CD4-positive, alpha-beta T cell treated with Interleukin-17A for 1 hour (primary cell): ENCODE measurements at places on chromosomes 16 and 17.

GRCh38 chr17:51224402-51225262 lies 35.2 kb downstream of the MBTD1 start:
- DNase-seq, result no peak

- peak; percentile 26 for DNase-seq
Measured at GRCh38 chr16:72094266-72094610, 591 bp downstream of the DHX38 start.

GRCh38 chr17:63741143-63741407 lies 524 bp downstream of the STRADA start:
- no peak for DNase-seq

GRCh38 chr17:44219616-44220212 lies at the start of gene UBTF:
TSS of gene UBTF (minus strand) at chr17:44219675. CDS start at chr17:44218229, 1,446 bp downstream.
- peak; percentile 84 for DNase-seq

DNA sequence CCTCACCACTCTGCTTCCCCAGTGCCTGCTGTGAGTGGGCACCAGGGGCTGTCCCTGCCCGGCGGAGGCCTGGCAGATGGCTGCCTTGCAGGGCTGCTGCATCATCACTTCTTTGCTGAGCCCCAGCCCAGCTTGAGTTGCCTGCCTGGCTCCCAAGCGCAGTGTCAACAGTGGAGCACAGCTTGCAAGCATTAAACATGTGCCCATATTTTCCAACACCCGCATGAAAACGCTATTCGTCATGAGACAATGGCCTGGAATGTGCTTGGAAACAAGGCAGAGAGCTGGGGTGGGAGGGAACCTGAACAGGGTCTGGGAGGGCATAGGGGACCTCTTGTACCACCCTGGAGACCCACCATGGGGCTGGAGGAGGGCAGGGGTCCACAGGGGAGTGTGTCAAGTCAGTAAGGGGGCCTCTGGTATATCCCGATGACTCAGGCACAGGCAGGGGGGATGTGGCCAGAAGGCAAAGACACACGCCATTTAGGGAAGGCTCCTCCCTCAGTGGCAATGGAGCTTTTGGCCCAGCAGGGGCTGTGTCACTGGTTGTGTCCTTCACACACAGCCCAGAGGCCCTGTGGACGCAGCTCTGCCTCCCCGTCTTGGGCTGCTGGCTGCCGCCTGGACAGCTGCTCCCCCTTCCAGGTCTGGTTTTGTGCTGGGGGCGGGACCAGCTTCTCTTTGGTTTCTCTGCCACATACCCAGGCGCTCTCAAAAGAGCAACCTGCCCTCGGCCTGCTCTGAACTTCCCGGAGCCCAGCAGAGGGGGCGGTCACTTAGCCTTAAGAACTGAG lies 17.4 kb upstream of the MTSS2 start:
- no peak for DNase-seq

DNA sequence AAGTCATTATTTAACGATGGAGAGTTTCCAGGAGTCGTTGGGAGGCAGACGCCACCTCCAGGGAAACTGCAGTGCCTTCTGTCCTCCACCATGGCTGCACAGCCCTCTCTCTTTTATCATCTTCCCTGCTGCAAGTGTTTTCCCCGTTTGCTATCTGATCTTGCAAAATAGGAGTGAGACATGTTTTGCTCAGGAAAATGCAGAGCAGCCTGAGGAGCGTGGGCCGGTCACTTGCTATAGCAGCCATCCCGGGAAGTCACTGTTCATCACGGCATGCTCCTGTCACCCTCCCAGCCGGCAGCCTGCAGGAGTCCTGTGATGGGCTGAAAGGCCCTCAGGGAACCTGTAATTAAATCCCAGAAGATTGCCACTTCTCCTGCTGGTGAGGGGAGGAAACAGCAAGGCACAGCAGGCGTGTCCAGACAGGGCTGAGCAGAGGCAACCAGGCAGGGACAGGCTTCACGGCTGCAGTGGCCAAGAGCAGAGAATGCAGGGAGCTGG lies 143.1 kb downstream of the GSG1L start:
- no peak for DNase-seq

GRCh38 chr17:33494151-33494550 lies 201.1 kb upstream of the ASIC2 start:
- DNase-seq, result no peak

DNA sequence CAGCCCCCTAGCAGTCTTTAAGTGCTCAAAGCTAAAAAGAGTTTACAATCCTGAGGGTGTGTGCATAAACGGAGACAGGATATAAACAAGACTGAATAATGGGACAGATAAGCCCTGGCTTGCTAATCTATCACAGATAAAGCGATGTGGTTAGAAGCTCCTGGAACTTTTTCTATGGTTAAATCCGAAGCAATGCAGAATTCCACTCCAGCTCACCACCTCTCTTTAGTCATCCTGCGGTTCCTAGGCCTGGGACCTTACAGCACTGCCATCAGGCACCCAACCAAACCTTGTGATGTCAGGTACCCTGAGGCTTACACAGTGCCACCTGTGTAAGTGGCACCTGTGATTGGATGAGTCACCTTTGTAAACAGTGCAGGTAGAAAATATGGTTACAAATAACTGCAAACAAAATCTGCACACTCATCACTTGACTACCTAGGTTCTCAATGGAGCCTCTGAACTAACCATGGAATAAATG lies 31.5 kb upstream of the B4GALNT2 start:
- no peak for DNase-seq

GRCh38 chr16:87198328-87198832 lies 118.8 kb downstream of the C16orf95 start:
- DNase-seq, result no peak

- DNase-seq, result no peak
Measured at GRCh38 chr17:51572115-51572514, 311.8 kb downstream of the UTP18 start.

DNA sequence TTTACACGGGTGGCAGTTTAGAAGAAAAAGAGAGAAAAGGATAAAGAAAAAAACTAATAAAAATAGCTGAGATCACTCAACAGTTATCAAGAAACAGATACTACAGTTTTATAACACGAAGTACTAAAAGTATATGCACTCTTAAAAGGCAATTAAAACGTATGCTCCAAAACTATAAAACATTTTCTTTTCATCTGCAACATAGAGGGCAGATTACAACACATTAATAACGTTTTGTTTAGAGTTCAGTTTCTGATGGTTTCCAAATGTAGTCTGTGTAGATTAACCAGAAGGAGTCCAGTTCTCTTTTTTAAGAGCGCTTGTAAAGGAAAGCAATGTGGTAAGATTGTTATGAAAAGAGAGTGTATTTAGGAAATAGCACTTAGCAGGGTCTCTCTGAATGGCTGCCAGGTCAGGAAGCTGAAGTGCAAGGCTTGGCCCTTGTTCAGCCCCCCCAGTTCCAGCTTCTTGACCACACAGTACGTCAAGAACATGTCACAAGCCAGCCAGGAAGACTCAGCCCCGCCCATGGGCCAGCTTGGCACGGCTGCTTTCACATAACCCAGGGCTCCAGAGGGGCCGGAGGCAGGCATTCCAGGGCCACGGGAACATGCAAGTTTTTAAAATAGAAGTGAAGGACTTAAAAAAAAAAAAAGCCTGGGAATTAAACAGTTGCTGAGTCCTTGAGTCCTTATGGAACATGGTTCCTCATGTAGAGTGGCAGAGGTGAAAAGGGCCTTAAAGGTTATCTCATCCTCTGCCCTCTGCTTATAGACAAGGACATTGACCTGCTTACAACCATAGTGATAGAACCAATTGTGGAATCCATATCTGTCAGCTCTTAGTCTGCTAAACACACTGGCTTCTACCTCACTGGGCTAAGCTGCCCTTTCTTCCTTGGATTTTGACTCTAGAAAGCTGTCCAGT lies 147.4 kb upstream of the TBX2 start:
- peak; percentile 24 for DNase-seq

GRCh38 chr16:1960665-1961630 lies 1.6 kb downstream of the NDUFB10 start:
- DNase-seq, result peak; percentile 49

DNA sequence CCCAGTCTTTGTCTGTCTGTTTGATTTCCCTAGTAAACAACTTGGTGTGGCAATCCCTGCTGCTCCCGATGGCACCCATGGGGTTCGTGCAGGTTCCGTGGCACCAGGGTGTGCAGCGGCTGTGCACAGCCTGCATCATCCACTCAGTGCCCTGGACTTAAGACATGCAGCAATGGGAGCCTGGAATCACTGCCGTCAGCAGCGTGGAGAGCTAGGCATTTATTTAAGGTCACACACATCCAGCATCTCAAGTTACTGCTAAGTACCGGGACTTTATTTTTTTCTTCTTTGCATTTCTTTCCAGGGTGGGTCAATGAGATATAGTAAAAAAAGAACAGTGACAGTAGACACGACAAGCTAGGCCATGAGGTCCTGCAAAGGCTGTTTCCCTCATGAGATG lies 2.8 kb downstream of the DHRS7C start:
- no peak for DNase-seq

DNA sequence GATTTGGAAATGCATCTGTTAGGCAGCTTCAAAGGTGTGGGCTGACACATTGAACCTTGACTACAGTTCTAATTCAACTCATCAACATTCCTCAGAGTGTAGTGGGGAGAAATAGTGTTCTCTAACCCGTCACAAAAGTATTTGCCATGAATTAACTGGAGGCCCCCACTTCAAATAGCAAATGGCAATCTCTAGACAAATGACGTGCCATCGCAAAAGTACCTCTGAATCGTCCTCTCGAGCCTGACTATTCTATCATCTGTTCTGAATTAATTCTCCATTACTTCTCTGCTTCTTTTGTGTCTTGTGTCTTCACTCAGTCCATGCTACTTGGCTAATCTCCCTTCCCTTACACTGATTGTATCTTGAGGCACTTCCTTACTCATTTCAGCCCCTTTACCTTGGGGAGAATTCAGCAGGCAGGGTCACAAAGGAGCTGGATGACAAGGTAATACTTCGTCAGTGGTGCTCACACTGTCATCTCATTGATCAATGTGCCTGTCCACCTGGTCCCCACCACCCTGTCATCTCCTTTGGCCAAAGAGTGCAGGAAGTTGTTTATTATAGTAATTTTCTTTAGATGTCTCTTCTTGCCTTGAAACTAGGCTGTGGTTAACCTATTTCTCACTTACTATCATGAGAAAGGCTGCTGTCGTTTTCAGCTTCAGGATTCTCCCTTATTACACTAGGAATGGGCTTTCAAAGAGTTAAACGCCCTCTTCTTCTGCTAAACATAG lies 108.4 kb downstream of the SYCE1L start:
- no peak for DNase-seq
